ENCODE measurements at places on chromosomes 13 and 19.

DNA sequence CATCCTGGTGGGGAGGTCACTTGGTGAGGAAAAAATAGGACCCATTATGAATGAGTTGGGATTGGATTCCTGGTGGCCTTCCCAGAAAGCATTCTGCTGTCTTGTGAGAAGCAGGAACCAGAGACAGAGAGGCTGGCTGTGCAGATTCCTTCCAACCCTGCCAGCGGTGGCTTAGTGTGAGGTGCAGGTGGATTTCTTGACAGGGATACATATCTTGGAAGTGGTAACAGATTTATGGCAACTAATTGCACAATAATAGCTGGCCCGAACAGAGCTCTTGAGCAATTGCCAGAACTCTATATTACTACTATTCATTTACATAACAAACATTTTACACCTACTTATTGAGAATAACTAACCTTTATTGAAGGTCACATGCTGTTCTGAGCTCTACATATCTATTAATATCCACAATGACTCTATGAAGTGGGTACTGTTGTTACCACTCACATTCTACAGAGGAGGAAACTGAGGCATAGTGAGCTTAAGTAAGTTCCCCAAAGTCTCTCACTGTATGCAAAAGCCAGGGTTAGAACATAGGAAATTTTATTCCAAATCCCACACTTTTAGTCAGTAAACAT is 173.9 kb upstream of the SERP2 start:
- no peak for DNase-seq

- no peak for DNase-seq
Measured at GRCh38 chr13:30576528-30576927, 41.2 kb upstream of the USPL1 start.

DNA sequence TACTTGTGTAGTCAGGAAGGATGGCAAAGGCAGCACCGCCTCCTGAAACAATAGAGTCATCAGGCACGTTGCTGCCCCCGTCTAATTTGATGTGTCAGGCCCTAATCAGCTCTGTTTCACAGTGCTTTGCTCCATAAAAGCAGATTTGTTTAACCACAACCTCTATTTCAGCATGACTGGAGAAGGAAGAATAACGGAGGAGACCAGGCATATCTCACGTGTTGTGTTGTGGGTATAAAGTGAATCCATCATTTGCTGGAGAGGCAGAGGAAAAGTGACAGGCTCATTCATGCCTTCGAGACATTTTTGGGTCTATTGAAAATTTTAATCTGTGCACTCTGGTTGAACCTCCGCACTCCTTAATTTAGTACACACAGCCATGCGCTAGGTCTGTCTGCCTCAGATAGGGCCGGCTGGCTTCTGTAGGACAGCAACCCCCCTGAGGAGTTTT is 940.4 kb upstream of the SLC10A2 start:
- DNase-seq = no peak

GRCh38 chr13:22940736-22941135 is 240.0 kb upstream of the SGCG start:
- DNase-seq = no peak

- DNase-seq = no peak
Measured at GRCh38 chr19:34837262-34837661, 64.2 kb upstream of the ZNF599 start.

DNA sequence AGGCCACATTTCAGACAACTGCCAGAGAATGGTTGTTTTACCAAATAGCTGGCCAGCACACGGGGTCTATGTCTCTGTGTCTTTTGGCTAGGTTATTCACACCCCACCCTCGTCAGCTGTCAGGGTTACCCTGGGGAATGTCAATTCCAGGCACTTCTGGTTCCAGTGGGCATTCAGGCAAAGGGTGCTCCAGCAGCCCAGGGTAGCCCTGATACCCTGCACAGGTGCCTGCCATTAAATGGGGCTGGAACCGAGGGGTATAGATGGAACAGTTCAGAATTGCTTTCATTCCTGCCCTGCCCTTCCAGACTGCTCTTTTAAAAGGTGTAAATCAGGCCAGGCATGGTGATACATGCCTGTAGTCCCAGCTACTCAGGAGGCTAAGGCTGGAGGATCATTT is 43.2 kb upstream of the HOMER3 start:
- DNase-seq = no peak

DNA sequence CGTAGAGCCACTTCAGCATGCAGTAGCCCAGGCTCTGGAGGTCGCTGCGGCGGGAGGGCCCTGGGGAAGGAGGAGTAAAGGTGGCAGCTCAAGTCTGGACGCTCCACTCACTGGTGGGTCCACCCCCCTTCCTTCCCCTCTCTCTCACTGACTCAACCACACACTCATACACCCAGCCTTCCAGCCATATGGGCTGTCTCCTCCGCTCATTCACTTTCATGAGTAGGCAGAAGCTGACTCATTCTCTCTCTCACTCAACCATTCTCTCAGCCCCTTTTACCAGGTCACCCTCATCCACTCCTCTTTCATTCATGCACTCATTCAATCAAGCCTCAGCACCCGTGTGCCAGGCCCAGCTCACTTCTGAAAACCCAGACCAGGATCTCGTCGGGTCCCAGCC is 27.5 kb upstream of the SIGLEC11 start:
- DNase-seq = no peak

DNA sequence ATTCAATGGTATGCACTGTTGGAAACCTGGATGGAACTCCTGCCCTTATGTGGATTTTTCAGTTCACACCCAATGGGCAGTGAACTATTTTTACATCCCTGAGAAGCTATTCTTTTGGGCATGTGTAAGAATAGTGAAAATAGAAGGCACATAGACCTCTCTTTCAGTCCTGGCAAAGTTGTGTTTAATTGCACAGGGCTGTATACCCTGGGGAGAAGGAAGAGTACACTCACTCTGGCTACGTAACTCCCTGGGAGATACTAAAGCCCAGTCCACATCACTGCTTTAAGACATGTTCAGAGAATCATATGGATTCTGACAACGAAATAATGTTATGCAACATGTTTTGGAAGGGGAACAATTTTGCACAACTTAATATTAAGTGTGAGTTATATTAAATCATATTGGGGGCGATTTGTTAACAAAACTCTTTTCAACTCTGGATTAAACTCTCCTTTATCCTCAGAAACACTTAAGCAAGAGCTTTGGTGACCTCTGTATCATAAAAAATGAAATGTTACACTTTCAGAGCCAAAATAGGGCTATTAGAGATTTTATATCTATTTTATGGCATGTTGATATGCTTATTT is 166.1 kb downstream of the DCT start:
- DNase-seq = no peak

DNA sequence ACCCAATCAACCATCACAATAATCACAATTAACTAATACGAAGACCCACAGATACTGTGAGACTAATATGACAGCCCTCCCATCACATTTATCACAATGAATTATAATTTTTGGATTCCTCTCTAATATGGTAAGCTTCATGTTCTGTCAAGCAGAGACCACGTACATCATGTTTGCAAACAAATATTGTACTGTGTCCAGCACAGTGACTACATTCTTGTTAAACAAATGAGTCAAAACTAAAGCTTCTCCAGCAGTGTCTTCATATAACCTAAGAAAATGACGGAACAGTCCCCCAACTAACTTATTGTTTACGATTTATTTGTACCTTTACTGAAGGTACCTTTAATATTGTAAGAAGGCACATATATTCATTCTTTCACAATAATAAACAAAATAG is 292.6 kb downstream of the ENOX1 start:
- DNase-seq = no peak

DNA sequence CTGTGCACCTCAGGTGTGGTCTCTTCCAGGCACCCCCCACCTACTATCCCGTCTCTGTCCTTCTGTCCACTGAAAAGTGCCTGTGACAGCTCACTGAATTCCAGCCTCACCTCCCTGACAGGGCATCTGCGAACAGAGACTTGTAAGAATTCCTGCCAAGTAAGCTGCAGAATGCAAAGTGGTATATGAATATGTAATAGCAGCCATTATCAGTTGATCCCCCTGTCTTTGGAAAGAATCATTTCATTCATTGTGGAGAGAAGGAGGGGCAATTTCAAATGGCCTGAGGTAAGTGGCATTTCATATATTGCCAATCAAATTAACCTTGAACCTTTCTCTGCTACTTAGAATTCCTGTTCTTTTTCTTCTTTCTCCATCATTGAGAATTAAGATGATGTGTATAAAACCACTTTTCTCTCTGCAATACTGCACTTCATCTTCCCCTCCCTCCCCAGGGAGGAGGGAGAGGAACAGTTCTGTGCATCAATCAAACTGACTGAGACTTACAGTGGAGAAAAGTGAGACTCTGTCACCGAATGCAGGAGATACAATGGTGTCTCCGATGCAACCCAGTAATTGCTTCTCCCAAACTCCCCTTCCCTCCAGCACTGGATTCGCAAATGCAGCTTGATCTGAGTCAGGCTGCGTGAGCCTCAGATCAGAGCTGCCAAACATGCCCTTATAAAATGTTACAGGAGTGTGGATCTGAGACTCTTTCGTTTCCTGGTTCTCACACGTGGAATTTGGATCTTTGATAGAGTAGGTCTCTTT is 91.7 kb downstream of the SLC10A2 start:
- no peak for DNase-seq

DNA sequence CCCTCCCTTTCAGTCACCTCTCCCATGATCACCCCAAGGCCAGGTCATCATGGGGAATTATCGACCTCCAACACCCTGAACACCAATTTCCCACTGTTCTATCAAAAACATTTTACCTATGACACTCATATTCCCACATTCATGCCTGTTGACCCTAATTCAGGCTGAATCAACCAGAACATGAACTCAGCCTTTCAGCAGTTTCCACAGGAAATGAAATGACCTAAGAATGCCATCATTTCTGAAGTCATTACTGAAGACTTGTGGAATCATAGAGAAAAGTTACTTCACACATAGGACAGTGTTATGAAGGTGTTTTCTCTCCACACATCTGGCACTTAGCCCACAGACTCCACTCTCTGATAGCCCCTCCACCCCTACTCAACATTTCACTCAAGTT is 29.9 kb upstream of the FAM124A start:
- DNase-seq = no peak

DNA sequence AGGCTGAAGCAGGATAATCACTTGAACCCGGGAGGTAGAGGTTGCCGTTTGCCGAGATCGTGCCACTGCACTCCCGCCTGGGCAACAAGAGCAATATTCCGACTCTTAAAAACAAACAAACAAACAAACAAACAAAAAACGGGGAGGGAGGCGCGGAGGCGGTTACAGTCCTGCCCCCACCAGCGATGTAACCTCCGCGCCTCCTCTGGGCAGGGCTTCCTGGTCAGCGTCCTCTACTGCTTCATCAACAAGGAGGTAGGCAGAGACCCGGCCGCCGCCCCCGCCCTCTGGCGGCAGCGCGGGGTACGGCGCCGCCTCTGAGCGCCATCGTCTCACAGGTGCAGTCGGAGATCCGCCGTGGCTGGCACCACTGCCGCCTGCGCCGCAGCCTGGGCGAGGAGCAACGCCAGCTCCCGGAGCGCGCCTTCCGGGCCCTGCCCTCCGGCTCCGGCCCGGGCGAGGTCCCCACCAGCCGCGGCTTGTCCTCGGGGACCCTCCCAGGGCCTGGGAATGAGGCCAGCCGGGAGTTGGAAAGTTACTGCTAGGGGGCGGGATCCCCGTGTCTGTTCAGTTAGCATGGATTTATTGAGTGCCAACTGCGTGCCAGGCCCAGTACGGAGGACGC is 10.2 kb downstream of the SNRPD2 start:
- peak; percentile 86 for DNase-seq

DNA sequence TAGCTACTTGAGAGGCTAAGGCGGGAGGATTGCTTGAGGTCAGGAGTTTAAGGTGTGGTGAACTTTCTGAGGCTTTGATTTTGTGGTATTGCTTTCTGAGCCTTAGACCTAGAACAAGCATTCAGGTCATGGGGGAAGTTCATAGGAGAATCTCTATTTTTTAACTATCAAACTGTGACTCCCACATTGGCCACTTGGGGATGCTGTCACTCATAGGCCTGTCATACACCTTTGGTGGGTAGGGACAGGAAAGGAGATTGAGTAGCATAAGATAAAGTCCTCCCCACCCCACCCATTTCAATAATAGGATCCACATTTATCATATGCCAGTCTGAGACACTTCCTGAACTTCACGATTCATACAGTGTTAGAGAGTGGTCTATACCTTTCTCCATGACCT is 41.9 kb upstream of the PSG2 start:
- DNase-seq = no peak

DNA sequence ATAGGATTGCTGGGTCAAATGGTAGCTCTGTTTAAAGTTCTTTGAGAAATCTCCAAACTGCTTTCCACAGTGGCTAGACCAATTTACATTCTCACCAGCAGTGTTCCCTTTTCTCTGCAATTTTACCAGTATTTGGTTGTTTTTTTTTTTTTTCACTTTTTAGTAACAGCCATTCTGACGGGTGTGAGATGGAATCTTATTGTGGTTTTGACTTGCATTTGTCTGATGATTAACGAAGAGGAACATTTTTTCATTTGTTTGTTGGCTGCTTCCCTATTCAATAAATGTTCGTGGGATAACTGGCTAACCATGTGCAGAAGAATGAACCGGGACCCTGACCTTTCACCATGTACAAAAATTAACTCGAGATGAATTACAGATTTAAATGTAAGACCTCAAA is 31.2 kb downstream of the CYP4F2 start:
- no peak for DNase-seq

DNA sequence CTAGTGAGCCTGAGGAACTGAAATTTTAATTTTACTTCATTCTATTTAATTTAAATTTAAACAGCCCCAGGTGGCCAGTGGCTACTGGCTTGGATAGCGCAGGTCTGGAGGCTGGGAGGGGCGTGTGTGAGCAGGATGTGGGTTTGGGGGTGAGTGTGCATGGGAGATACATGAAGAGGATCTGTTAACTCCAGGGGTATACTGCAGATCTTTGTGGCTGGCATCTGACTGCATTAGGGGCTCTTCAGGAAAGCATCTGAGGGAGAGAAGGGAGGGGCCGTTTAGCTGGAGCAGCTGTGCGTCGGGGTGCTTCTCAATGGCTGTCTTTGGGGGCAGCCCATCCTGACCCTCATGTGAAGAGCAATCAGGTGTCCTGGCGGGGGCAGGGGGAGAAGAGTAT is 6.8 kb downstream of the SHANK1 start:
- DNase-seq = no peak

GRCh38 chr13:27006519-27007161 is 165.0 kb downstream of the USP12 start:
- DNase-seq = peak; percentile 49

GRCh38 chr13:55214841-55215345 is 1925.8 kb upstream of the PRR20A start:
- DNase-seq = no peak

- no peak for DNase-seq
Measured at GRCh38 chr13:89363144-89363543, 1692.0 kb downstream of the SLITRK5 start.

GRCh38 chr13:30623392-30623791 is 5.7 kb downstream of the USPL1 start:
- DNase-seq = no peak

DNA sequence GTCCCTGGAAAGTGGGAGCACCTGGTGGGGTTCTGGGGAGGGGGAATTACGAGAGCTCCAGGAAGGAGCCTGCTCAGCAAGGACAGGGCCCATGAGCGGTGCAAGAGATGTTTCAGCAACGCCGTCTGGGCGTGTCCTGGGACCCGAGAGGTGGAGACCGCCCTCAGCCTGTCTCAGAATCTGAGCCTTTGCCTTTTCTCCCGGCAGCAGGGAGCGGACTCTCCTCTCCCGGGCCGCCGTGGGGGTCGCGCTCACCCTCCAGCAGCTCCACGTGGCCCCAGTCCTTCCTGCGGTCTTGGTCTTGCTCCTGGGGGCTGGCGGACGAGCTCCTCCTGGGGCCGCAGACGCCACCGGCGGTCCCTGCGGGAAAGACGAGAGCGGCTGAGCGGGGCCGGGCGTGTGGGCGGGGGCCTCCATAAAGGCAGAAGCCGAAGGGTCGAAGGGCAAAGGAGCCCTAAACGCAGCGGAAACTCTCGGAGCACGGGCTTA is 714 bp downstream of the POLRMT start:
- DNase-seq = no peak

- DNase-seq = no peak
Measured at GRCh38 chr19:32498648-32499200, 82.3 kb upstream of the PDCD5 start.

Measured in hippocampal formation (tissue), 2 donors.